NCI-H1436 treated with DMSO at 0.1 percent for 48 hours (cell line): ENCODE measurements at places on chromosomes 3 and 15.

DNA sequence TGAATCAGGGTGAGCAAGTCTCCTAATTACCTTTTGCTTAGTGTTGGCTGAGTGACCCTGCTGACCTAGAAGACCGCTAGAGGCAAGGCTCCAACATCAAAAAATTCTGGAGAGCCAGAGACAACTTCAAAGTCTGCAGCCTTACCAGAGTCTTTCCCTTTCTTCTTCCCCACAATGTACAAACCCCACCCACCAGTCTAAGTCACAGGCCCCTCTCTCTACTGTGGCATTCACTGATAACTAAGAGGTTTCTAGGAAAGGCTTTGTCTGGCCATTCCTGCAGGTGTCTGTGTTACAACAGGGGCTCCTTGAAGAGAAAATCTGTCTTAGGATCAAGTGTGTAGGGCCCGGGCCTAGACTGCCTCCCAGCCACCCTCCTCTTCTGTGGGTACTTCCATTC is 525 bp downstream of the MYH15 start:
- no peak for DNase-seq

DNA sequence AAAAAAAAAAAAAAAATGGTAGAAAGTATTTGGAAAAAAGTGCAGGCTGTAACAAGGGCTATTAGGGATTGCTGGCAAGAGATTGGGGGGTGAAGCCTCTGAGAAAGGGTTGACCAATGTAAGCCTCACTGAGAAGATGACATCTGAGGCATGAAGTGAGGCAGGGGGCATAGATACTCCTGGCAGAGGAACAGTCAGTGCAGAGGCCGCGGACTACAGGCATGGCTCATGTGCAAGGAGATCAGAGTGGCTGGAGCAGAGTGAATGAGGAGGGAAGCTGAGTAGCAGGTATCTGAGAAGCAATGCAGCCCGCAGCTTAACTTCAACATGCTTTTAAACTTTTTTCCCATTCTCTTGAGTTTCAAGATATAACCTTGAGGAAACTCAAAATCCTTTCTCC is 5.4 kb downstream of the FBXL22 start:
- DNase-seq = no peak

DNA sequence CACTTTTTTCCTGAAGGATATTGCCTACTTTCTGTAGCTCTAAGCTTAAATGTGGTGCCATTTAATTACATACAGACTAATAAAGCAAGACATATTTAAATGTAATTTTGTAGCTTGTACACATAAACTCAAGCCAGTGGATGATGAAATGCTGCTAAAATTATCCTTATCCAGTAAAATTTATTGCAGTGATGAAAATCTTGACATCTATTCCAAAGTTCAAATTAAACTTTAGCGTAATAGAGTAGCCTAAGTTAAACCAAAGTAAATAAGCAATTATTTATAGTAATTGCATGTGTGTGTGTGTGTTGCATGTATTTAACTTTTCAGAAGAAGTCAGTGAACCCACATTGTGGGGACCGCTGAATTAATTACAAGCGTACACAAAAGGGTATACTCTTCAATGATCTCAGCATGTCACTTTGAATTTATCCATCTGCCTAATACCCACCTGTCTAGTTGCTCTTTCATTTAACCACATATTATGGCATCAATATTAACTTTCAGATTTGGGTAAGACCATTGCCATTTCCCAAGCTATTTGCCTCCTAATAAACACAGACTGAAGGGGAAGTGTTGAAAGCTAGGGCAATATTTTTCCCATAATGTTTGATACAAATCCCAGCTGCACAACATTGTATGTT is 85.0 kb downstream of the MECOM start:
- no peak for DNase-seq

DNA sequence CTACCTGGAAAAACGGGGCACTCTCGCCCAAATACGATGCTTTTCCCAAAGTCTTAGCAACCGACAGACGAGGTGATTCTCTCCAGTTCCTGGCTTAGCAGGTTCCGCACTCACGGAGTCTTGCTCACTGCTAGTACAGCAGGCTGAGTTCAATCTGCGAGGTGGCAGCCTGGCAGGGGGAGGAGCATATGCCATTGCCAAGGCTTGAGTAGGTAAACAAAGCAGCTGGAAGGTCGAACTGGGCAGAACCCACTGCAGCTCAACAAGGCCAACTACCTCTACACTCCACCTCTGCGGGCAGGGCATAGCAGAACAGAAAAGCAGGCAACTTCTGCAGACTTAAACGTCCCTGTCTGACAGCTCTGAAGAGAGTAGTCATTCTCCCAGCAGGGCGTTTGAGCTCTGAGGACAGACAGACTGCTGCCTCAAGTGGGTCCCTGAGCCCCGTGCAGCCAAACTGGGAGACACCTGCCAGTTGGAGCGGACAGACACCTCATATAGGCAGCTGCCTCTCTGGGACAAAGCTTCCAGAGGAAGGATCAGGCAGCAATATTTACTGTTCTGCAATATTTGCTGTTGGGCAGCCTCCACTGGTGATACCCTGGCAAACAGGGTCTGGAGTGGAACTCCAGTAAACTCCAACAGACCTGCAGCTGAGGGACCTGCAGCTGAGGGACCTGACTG is 73.4 kb upstream of the CADM2 start:
- no peak for DNase-seq

GRCh38 chr3:171218069-171218468 is 191.5 kb upstream of the SLC2A2 start:
- DNase-seq = no peak

DNA sequence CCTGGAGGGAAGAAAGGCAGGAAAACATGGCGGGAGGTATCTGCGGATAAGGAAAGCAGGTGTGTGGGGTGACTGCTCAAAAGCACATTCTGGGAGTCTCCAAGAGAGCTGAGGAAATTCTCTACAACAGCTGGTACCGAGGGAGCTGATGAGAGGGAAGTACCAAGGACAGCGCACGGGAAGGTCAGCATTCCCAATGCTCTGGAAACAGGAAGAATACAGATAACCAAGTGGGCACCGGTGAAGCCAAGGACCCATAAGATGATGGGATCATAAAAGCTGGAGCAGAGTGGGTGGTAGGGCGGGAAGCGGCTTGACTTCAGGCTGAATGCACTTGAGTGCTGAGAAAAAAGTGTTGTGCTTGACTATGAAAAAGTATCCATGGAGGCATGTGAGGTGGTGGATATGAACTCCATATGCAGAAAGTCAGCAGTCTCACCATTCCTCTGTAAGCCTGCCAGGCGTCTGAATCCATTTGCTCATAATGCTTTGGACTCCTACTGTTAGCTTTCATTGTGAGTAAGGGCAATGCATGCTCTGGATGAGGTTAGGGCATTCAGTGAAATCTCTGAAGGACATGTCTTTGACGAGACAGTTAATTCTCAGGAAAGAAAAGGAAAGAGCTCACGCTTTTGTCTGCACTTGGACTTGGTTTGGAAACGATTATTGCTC is 215.5 kb downstream of the NR1D2 start:
- DNase-seq = no peak

GRCh38 chr15:72155635-72156616 is 37.7 kb downstream of the SENP8 start:
- DNase-seq = peak; percentile 29

- no peak for DNase-seq
Observed at GRCh38 chr3:190566043-190566933, 52.4 kb downstream of the IL1RAP start.

DNA sequence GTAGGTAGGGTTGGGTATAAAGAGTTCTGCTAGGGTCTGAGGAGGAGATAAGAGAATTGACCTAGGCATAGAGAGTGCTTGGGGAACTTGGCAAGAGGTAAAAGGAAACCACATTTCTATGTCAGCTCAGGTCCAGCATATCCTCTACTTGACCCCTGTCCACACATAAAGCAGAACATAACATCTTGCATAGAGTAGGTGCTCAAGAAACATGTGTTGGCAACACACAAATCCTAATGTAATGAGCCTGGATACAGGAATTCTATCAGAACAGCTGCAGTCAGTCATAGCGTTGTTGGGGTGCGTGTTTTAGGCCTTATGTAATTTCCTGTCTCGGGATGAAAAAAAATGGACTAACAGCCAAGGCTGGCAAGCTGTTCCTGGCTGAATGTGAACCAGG is 35.0 kb upstream of the PLCL2 start:
- DNase-seq = no peak

- no peak for DNase-seq
Observed at GRCh38 chr3:18505056-18505455, 79.9 kb upstream of the SATB1 start.

DNA sequence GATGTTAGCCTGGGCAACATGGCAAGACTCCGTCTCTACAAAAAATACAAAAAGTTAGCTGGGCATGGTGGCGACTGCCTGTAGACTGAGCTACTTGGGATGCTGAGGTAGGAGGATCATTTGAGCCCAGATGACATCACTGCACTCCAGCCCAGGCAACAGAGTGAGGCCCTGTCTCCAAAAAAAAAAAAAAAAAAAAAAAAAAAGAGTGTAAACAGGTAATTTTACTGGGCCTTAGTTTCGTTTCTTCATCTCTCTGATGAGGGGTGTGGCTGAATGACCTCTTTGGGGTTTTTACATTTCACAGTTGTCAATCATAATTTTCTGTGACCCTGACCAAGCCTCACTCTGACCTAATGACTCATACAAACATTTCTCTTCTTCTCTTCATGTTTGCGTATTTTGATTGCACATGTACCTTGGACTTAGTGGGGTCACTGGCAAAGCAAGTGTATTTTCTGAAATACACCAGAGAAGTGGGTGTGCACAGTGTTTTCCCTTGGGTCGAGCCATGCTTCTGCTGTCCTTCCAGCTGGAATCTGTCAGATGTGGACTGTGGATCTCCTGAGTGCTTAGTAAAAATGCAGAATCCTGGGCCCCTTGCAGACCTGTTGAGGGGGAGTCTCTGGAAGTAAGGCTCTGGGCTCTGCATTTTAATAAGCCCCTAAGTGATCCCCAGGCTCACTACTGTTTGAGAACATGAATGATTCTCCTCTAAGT is 140.5 kb downstream of the FNDC3B start:
- DNase-seq = no peak

- DNase-seq = no peak
Observed at GRCh38 chr3:6120786-6121185, 740.1 kb upstream of the GRM7 start.

- no peak for DNase-seq
Observed at GRCh38 chr3:31253782-31254181, 278.9 kb upstream of the STT3B start.

GRCh38 chr3:145557405-145557804 is 603.6 kb downstream of the PLOD2 start:
- no peak for DNase-seq

- no peak for DNase-seq
Observed at GRCh38 chr3:28124882-28125281, 116.5 kb upstream of the CMC1 start.

GRCh38 chr15:90885432-90886290 is 1.4 kb downstream of the FES start:
- DNase-seq = no peak

DNA sequence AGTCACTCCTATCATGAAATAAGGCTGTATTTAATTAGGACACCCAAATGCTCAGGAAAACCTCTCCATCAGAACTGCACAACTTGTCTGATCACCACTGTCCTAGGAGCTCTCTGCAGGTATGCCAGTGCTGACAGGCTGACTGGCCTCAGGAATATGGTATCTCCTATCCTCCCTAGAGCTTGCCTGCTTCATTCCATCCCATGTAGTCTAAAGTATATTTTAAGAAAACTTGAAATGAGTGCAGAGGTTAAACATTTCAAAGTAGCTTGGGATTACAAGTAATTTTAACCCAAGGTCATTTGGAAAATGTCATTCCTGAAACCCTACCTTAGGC is 23.7 kb downstream of the FILIP1L start:
- no peak for DNase-seq

- DNase-seq = no peak
Observed at GRCh38 chr3:122074621-122075265, 19.6 kb downstream of the CD86 start.

- DNase-seq = no peak
Observed at GRCh38 chr3:158935846-158936245, 134.0 kb downstream of the MFSD1 start.

DNA sequence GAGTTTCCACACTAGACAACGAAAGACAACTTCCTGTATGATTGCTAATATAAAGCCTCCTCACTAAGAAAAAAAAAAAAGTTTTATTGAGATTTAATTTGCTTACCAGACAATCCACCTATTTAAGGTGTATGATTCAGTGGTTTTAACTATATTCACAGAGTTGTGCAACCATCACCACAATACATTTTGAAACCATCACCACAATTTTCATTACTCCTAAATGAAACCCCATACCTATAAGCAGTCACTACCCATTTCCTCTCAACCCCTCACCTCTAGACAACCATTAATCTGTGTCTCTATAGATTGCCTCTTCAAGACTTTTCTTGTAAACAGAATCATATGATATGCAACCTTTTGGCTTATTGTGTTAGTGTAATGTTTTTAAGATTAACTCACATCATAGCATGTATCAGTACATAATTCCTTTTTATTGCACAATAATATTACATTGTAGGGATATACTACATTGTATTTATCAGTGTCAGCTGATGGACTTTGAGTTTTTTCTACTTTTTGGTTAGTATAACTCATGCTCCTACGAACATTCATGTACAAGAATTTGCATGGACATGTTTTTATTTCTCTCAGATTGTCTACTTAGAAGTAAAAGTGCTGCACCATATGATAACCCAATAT is 339.7 kb downstream of the NLGN1 start:
- DNase-seq = no peak

GRCh38 chr3:170531054-170531453 is 54.8 kb downstream of the SLC7A14 start:
- no peak for DNase-seq

DNA sequence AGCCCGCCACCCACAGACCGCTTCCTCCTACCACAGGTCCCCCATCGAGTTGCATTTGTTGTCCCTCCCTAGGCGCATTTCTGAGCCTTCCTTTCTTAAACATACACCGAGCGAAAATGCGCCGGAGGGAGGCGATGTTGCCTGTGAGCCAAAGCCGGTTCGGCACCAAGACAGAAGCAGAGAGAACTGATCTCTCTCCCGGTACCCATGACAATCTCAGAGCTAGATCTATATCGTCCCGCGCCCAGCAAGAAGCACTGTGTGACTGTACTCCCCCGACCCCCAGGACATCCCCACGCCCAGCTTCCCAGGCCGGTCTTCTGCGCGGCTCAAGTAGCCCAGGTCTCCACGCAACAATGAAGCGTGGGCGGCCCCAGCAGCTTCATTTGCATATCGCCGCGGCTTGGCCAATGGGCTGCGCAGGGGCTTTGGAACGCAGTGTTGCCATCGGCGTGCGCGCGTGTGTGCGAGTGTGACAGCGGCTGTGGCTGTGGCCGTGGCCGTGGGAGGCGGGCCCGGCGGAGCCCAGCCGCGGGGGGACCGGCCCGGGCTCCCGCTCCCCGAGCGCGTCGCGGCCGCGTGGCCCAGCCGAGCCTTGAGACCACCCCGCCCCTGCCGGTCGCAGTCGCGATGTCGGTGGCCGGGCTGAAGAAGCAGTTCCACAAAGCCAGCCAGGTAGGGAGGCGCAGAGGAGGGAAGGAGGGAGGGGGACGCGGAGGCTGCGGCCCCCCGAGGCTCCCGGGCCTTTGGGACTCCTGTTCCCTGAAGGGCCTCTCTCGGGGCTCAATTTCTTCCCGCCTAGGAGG is at the start of gene SH3GL3:
Gene SH3GL3, plus strand, starts transcription at position 438 of the 806 bp plus-strand sequence. Its CDS starts 193 bp downstream, at position 631.
- no peak for DNase-seq

- no peak for DNase-seq
Observed at GRCh38 chr15:70095408-70096214, 2.1 kb downstream of the TLE3 start.

GRCh38 chr3:17195856-17196604 is 311.3 kb downstream of the PLCL2 start:
- no peak for DNase-seq
